ENCODE measurements at places on chromosomes 6 and 20.
A peak's percentile ranks its signal among the peaks of the same experiment; 100 is the strongest.

DNA sequence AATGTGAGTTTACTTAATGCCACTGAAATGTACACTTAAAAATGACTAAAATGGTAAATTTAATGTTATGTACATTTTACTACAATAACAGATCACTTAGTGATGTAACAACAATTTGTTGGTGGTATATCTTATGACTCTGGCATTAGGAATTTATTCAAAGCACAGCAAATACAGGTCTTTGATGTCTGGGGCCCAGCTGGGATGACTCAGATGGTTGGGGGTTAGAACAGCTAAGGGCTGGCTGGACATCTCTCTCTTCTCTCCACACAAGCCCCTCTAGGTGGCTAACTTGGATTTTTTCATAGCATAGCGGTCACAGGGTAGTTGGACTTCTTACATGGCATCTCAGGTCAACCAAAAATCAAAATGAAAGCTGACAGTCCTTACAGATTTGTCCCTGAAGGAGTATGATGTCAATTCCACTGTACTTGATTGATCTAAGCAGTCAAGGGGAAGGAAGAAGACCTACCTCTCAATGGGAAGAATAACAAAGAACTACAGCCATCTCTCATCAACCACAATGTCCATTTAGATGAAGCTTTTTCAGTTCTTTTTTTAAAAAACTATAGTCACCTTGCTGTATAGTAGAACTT lies 37.5 kb upstream of the LCA5 start:
- DNase-seq = no peak

DNA sequence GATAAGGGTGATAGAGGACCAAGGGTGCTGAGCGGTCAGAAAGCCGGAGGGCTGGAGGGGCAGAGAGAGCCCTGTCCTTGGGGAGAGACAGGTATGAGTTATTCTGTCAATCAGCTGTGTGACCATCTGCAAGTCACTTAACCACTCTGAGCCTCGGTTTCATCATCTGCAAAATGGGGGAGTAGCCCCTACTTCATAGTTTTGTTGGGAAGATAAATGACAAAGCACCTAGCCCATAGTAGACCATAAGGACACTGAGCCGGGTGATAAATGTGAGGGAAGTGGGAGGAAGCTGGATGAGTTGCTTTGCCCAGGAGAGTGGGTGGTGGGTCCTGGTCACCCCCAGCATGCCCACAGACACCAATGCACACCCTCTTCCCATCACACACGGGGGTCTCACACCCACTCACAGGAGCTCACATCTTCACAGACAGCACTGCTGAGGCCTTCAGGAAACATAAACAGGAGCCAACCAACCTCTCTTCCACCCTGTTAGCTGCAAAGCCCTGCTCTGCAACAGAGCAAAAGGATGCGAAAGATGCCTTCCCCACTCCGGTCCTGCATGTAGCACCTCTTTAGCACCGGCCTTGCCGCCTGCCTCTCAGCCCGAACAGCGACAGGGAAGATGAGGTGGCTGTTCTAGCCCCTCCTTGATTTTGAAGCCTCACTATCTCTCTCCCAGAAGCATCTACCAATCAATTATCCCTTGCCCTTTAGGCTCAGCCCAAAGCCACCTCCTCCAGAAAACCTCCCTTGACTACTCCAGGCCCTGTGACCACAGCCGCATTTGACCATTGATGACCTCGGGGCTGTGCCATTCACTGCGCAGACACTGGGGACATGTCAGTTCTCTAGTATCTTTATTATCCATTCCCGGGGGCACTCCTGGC lies 18.9 kb downstream of the SPDEF start:
- DNase-seq = no peak

GRCh38 chr6:13709689-13710551 lies 1.7 kb downstream of the RANBP9 start:
- DNase-seq = no peak

DNA sequence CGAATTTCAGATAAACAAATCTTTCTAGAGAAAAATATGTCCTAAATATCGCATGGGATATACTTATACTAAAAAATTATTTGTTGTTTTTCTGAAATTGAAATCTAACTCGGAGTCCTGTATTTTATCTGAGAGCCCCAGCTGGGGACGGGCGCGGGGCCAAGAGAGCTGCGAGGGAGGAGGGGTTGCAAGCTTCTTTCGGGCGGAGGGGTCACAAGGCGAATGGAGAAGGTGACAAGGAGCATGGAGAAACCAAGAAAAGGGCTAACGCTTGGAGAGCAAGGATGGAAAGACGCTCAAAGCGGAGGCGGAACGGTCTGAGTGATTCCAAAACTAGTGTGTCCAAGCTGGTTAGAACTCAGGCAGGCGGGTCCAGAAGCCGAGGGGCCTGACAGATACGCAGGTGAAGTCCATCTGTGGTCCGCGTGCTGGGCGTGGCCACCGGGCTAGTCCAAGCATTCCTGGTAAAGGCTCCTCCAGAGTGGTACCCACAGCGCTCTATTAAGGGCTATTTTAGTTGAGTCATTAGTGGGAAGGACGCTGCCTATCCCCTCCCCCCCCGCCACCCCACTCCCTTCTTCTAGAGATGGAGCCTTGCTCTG lies 41.5 kb upstream of the ZNFX1 start:
- DNase-seq = no peak

DNA sequence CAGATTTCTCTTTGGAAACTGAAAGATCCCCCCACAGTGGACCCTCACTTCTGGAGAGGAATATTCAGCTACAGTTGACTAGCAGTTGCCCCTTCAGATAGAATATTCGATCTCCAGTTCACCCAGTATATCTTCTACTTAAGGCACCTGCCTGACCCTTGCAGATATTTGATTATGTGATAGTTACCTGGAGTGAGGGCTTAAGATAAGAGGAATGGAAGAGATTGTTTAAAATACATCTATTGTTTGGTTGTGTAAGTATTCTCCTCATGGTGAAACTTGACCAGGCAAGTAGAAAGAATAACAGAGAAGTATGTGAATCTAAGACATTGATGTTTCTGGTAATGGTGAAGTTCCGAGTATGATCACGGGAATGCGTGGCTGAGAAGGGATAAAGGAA lies 1.6 kb upstream of the ZCCHC3 start:
- DNase-seq = no peak

- no peak for DNase-seq
These were observed 98.8 kb downstream of the SASH1 start for GRCh38 chr6:148441454-148441911.

- DNase-seq = no peak
These were observed 143.1 kb downstream of the RNF144B start for GRCh38 chr6:18530201-18530600.

GRCh38 chr6:14711056-14711703 lies 534.7 kb upstream of the JARID2 start:
- DNase-seq = no peak

- no peak for DNase-seq
These were observed 97.7 kb downstream of the BTBD9 start for GRCh38 chr6:38542031-38542430.

- DNase-seq = no peak
These were observed 38.9 kb upstream of the LAMP5 start for GRCh38 chr20:9475456-9475855.

DNA sequence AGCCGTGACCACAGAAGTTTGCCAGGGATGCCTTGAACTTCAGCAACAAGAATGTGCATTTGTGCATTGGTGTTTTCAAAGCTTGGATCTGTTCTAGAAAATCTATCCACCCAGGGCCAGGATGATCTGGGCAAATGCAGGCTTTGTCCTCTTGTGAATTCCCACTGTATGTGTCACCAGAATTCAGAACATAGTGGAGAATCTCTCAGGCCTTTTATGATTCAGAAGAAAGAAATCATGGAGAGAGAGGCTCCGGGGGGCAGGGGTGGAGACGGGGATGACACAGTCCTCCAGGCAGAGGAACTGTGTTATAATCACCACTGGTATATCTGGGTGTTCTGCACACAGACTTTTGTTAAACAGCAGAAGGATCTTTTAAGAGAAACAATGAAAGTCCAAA lies 304.1 kb downstream of the CDH4 start:
- no peak for DNase-seq

- DNase-seq = peak; percentile 37
These were observed 604 bp upstream of the RAB5IF start for GRCh38 chr20:36604952-36605398.

- peak; percentile 74 for DNase-seq
These were observed 30.6 kb downstream of the MRPL14 start for GRCh38 chr6:44096612-44097011.

DNA sequence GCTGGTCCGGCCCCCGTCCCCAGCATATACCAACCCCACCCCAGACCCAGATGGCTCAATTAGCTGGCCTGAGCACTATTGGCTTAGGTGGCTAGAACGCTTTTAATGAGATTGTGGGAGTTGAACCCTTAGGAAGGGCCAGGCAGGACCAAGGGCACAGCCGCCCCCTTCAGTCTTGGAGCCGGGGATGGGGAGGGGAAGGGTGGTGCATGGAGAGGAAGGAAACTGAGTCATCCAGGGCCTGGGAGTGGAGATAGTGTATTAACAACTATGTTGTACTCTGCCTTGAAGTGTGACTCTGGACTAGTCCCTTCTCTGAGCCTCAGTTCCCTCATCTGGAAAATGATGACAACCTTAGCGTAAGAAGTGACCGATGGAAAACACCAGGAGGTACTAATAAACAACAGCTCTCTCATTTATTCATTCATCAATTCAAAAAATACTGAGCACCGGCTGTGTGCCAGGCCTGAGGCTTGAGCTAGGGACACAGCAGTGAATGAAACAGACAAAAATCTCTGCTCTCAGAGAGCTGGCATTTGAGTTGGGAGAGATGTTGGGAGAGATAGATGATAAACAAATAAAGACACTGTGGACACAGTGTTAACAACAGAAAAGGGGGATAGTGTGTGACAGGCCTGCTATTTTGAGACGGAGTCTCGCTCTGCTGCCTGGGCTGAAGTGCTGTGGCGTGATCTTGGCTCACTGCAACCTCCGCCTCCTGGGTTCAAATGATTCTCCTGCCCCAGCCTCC lies 11.5 kb downstream of the PEDS1 start:
- no peak for DNase-seq

GRCh38 chr20:50192364-50193198 lies 2.0 kb downstream of the CEBPB start:
- peak; percentile 92 for DNase-seq

DNA sequence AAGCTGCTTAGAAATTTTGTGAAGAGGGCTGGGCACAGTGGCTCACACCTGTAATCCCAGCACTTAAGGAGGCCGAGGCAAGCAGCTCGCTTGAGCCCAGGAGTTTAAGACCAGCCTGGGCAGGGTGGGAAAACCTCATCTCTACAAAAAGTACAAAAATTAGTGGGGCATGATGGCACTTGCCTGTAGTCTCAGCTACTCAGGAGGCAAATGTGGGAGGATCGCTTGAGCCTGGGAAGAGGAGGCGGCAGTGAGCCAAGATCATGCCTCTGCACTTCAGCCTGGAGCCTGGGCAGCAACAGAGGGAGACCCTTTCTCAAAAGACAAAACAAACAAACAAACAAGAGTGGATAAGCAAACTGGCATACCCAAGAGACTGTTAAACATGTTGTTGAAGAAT lies 308.3 kb upstream of the ADGRB3 start:
- no peak for DNase-seq

- peak; percentile 31 for DNase-seq
These were observed 32.5 kb downstream of the MUC22 start for GRCh38 chr6:31042806-31043205.

DNA sequence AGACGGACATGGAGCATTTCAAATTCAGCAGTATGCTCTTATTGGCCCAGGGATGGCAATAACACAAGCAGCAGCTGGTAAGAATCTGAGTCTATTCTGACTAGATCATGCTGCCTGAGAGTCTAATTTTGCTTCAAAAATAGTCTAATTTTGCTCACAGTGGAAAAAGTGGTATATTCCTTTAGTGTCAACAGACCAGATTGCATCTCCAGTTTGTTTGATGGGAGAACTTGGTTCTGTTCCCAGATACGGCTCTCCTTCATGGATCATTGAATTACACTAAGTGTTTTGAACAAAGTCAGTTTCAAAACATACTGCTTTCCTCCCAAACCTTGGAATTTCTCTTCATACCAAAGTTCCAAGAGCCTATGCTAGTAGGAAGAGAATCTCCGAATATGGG lies 586.1 kb downstream of the RNF144B start:
- DNase-seq = no peak

GRCh38 chr6:6505111-6505510 lies 83.4 kb upstream of the LY86 start:
- DNase-seq = no peak

DNA sequence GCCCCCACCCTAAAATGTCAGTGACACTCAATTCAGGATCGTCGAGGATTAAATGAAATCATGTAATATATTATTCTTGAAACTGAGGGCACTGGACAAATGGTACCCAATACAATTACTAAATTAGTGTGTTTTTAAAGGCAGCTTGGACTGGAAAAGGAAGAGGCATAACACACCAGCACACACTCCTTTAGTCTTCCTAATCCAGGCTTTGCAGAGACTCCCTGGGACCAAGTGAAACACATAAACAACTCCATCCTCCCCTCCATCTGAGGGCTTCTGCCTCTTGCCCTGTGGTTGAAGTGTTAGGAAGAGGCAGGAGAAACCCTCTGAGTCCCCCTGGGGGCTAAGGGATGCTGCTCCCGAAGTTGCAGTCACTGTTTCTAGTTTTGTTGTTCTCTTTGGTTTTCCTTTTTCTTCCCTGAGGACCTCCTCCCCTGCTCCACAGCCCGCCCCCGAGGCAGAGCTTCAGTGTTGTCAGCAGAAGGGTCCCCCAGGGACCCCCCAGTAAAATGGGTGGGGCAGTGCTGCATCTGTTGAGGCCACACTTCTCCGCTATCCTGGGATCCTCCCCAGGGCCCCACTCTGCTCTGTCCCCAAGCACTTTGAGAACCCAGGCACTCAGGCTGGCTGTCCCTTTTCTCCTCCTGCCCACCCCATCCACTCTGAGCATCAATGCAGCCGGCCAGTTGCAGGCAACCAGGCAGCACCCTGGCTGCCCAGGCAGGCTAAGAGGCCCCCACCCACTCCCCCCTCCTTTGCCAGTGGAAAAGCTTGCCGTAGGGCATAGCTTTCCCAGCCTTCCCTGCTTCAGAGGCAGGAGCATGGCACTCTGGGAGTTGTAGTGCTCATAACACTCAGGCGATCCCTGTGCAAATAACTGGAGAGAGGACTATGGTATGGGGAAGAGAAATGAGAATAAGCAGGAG lies 5.9 kb downstream of the TMEM63B start:
- DNase-seq = no peak

DNA sequence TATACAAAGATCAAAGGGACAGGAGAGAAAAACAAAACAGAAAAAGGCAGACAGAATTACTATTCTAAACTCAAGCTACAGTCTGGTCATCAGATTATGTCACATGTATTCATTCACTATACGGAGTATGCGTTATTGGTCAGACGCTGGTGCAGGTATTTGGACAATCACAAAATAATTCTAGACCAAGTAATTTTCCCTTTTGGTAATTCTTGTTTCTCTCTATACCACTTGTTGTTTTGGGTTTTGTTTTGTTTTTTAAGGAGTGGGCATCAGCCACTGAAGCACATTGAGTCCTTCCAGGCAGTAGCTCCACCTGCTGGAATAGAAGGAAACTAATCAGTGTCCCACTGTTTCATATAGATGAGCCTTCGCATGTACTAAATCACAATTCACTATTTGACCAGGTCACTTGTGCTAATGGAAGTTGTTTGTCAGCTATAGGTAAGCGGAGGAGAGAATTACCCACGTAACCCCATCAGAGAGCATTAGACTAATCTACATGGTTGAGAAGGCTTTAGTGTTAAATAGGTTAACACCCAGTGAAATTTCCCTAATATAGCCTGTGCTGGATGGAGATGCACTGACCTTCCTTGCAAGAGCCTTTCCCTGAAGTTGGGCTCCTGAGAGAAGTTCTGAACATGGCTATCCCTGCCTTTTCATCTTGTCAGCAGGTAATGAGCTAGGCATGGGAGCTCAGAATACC lies 77.9 kb downstream of the TNFAIP3 start:
- peak; percentile 21 for DNase-seq

Measured in uterus (tissue), 4 donors.